ENCODE measurements at places on chromosomes 12 and 14.

GRCh38 chr14:89029961-89030694, 205.7 kb downstream of the TTC8 start:
- DNase-seq: no peak

DNA sequence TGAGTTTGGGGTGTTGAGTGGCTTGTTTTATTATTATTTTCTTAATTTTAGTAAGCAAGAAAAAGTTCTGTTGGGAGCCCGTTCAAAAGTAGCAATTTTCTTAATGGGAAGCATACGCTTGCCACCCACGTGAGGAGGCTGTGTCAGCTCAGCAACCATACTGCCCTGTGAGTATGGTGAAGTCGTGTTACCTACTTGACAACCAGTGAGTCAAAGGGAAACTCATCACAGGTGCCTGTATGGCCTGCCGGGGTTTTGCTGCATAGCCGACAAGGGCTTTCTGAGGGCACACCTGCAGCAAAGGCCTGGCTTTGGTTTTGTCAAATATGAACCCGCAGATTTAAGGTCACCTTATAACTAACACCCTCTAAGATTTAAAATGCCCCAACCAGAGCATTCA, 31.1 kb downstream of the PITPNM2 start:
- peak; percentile 47 for DNase-seq

DNA sequence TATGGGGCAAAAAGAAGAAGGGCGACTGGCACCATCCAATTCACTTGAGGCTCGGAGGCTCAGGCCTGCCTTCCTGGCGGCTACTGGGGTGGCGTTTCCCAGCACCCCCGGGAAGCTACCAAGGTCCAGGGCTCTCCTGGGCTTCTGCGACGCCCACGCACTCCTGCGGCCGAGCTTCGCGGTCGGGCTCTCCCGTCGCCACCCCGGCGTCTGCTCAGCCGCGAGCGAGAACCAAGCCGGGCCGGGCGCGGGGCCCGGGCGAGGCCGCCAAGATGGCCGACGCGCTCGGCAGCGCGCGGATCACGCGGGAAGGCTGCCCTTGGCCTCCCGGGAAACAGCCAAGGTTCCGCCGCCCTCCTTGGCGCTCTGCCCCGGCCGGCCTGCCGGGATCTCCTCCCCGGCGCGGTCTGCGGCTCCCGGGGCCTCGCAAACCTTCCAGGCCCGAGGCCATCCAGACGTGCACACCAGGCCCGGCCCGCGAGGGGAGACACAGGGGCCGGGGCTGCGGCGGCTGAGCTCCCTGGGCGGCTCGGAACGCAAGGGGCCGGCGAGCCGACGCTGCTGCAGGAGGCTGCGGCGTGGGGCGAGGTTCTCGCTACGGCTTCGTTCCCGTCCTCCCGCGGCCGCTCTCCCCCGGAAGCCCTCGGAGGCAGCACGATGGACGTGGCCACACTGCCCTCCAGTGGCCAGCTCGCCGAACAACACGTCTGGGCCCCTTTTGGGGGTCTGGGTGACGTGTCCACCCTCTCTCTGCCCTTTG, 23.5 kb upstream of the ZFP36L1 start:
- DNase-seq: peak; percentile 84

GRCh38 chr14:58749066-58749669, 111.4 kb downstream of the DACT1 start:
- no peak for DNase-seq

- DNase-seq: no peak
Observed at GRCh38 chr12:12240662-12241340, 26.0 kb downstream of the LRP6 start.

GRCh38 chr12:99259040-99259934, 388.3 kb upstream of the GARIN6 start:
- no peak for DNase-seq

DNA sequence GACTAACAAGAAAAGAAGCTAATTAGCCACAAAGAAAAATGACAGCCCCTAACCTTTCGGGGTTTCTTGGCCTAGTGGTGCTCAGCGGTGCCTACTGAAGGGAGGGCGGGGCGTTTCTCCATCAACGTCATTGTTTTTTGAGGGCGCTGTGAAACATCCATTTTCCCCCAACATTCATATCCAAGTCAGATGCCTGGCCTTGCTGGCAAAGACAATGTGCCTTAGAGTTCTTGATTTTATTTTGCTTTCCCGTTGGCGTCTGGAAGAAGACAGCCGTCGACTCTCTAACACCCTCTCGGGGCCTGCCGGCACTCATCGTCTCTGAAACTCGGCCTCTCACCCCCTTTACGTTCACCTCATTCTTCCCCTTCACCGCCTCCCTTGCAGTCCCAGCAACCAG, 154.5 kb downstream of the PHETA1 start:
- no peak for DNase-seq

DNA sequence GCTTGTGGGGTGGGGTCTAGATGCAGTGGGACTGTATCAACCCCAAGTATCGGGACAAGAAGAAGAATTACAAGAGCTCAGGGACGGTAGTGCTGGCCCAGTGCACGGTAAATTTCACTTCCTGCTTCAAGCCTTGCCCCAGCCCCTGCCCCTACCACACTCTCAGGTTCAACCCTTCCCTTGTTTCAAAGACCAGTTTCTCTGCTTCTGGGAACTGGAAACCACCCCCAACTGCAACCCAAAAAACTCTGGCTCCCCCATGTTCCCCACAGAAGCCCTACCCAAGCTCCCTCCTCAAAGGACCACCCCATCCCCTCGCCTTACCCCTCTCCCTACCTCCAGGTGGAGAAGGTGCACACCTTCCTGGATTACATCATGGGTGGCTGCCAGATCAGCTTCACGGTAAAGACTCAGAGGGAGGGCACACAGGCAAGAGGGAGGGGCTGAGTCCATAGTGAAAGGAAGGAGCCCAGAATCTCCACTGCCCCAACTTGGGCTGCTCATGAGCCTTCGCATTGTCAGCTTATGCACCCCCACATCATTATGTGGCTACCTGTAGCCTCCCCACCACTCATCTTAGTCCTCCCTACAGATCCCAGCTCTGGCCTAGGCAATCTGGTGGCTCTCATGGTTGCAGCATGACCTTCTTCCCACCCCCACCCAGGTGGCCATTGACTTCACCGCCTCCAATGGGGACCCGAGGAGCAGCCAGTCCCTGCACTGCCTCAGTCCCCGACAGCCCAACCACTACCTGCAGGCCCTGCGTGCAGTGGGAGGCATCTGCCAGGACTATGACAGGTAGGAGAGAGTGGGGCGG, 4.3 kb downstream of the CPNE6 start:
- DNase-seq: no peak

DNA sequence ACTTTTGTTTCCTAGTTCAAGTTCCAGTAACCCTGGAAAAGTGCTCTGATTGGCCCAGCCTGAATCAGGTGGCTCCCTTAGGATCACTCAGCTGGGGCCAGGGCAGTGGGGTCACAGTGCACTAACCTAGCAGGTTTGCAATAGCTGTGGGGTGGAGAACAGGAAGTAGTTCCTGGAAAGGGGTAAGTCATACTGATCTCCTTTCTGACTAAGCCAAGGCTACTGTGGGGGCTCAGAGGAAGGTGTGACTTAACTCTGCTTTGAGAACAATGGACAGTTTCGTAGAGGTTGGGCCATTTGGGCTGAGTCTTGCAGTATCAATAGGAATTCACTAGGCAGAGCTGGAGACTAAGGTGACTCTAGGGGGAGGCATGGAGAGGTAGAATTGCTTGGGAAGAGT, 89.4 kb downstream of the KIF26A start:
- no peak for DNase-seq

GRCh38 chr14:90242444-90242843, 13.9 kb upstream of the PSMC1 start:
- no peak for DNase-seq

DNA sequence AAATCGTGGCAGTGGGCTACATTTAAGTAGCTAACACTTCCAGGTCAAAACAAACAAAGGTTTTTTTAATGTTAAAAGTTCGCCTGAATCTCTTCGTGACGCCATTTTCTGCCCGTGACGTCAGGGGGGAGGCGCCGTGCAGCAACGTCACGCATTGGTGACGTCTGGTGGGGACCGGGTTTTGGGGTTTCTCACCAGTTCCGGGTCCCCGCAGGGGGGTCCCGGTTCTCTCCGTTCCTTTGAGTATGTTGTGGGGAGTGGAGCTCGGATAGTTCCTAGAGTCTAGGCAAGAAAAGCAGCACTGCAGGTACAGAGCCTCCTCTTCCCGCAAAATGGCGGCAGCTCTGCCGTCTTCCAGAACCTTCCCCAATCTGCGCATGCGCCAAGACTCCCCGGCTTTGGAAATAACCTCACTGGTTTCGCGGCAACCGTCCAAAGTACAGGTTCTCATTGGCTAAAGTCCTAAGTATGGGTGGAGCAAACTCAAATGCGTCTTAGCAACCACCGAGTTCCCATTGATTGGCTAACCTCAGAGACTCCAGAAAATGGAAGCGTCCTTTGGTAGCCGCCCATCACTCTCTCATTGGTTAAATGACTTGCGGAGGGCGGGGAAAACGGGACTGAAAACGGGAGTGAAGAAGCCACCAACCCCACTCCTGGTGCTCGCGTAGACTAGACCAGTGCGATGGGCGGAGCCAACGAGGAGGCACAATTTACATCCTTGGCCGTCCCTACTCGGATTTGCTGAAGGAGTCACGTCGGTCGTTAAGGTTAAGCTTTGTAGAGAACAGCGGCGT, at the start of gene RBM23:
TSS of gene RBM23 (minus strand) at position 346 of the 797 bp plus-strand sequence.
- DNase-seq: peak; percentile 100

DNA sequence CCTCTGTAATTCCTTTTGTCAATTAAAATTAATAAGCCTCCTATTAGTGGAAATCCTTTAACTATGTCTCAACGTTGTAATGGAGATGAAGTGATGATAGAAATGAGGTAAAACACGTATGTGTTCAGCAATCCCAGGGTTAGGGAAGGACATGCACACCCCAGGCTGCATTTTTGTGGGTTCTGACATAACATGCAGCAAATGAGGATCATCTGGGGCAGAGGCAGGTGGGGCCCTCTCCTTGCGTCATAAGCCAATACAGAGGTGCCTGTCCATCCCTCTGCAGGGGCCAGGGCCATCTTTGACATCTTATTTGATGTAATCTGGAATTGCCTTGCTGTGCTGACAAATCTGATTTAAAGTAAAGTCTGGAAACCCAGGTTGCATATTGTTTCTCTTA, 73.2 kb downstream of the MYRFL start:
- DNase-seq: no peak

- DNase-seq: no peak
Observed at GRCh38 chr12:99200711-99201384, 446.7 kb upstream of the GARIN6 start.

DNA sequence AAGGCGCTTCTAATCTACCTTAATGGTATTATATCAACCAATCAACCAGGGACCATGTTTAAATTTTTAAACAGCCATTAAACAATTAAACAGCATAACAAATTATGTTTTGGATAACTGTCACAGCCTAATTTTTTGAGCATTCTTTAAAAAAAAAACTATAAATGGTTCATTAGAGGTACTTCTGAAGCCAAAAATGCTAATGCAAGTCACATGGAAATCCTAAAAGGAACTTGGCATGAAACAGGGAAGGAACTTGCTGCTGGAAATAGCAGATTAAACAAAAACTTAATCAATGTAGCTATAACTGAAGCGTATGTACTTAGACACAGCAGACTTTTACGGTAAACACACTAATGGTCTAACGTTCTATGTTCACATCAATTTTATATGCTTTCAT, 190.2 kb upstream of the BTG1 start:
- no peak for DNase-seq

GRCh38 chr12:95244350-95244749, 26.7 kb downstream of the VEZT start:
- DNase-seq: no peak

DNA sequence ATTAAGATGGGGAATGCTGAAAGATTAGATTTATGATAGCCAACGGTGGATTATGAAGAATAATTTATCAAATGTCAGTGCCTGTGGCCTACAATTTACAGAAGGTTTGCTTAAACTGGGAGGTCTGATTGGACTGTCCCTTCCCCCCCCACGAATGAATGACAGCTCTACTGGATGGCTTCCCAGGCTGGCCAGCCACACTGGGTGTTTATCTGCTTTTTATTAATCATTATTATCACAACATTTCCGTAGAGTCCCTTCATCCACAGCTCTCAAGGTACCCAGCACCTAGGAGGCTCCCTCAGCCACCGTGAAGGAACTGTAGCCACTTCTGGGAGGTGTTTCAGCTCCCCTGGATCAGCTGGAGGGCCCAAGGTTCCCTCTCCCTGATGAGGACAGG, 78.9 kb downstream of the ADCK1 start:
- no peak for DNase-seq

GRCh38 chr14:39265806-39266524, 32.2 kb downstream of the MIA2 start:
- no peak for DNase-seq

- no peak for DNase-seq
Observed at GRCh38 chr12:57188090-57188425, 28.5 kb upstream of the NXPH4 start.

DNA sequence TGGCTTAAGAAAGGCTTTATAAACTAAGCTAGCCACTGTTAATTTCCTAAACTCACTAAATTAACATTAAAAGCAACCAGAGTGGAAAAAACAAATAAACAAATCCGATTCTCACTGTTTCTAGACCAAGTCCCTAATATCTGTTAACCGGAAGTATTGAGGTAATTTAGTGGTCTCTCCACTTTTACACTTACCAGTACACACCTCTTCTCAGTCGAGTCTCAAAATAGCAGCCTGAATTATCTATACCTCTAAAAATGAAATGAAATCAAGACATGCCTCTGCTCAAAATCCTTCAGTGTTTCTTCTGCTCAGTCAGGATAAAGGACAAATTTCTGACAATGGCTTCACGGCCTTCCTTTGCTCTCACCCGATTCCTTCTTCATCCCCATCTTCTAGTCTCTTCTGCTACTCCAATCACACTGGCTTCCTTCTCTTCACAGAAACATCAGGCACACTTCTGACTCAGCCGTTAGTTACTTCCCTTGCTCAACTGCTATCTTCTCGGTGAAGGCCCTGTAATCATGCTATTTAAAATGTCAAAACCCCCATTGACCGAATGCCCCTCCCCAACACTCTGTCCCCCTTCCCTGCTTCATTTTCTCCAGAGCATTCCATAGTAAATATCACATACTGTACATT, 161.3 kb downstream of the KITLG start:
- DNase-seq: no peak

DNA sequence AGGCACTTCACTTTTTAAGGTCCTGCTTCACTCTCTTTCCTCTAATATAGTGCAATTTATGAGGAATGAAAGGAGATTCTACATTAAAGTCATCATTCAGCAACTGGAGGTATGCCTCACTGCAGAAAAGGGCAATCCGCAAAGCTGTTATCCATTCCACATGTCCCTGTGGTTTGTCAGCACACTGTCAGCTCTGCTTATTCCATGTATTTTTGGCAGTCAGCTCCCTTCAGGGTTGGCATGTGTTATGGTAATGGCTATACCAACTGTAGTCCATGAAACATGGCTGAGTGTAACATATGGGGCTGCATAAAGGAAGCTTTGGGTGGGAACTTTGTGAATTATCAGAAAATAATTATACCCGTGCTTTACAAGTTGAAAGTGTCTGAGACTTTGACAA, 154.1 kb downstream of the GALC start:
- no peak for DNase-seq

- DNase-seq: no peak
Observed at GRCh38 chr12:48775299-48775698, 13.6 kb downstream of the ADCY6 start.

All from stimulated activated CD4-positive, alpha-beta T cell treated with anti-CD3 and anti-CD28 coated beads, Interleukin-2, amount 100 ng/mL, for 4 hours (primary cell).